CD4-positive, alpha-beta T cell (primary cell): ENCODE measurements at places on chromosomes 2 and 18. TPM values are rescaled to one million over a fixed set of nuclear protein-coding genes. Genes with fewer than 3 reads are reported as not detected.

DNA sequence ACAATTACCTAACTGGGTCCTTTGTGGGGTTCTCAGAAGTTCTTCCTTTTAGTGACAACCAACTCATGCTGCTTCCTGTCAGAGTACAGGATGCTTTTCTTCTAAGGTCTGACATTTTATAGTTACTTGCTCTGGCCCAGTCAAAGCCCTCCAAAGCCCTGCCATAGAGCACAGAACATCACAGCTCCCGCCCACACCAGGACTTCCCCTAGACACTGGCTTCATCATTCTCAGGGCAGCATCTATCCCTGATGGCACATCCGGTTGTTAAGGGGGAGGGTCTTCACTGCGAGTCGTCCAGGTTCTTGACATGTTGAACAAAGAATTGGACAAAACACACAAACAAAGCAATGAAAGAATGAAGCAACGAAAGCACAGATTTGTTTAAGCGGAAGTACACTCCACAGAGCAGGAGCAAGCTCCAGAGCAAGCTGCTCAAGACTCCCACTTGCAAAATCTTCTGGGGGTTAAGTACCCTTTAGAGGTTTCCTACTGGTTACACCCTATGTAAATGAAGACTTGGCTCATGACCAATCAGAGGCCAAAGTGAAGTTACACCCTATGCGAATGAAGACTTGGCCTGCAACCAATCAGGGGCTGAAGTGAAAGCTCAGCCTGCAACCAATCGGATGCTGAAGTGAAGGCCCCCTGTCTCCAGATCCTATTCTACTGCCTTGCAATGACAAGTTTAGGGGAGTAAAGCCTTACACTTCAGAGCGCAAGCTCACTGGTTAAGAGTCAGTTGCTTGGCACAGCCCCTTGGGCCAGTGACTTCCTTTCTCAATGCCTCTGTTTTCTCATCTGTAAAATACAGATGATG, 79.0 kb downstream of the HDAC4 start:
- DNase-seq = no peak

DNA sequence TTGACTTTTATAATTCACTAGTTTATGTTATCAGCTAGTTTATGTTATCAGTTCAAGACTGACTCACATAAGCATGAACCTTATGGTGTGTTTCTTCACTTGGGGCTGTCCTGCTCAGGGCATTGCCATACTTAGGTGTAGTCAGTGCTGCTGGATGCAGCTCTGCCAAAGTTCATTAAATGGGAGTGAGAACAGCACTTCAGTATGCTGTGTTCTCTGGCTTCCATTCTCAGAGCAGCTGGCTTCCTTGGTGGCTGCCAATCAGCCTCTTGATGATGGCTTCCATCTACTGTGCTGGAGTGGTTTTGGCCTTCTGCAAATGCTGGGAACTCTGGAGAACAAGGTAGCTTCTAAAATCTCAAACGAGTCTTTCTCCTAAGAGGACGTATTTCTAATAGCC, 170.7 kb downstream of the TDRD15 start:
- DNase-seq = no peak

- DNase-seq = no peak
Observed at GRCh38 chr2:219149667-219150066, 10.9 kb downstream of the NHEJ1 start.

DNA sequence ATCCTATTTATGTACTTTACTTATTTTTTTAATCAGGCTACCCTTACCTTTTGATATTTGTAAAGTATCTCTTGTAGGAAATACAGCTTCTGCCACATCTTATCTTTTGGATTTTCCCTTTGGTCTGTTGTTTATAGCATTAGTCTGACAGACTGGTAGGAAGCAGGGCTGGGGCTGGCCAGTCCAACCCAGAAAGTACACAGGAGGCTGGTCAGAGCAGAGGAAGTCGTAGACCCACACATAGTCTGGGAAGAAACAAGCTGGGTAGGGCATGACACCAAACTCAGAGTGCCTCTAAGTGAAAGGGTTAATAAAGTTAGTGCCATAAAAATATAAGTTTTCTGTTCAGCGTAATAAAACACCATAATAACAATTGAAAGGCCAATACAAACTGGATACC, 51.7 kb downstream of the BOLA3 start:
- DNase-seq = no peak

DNA sequence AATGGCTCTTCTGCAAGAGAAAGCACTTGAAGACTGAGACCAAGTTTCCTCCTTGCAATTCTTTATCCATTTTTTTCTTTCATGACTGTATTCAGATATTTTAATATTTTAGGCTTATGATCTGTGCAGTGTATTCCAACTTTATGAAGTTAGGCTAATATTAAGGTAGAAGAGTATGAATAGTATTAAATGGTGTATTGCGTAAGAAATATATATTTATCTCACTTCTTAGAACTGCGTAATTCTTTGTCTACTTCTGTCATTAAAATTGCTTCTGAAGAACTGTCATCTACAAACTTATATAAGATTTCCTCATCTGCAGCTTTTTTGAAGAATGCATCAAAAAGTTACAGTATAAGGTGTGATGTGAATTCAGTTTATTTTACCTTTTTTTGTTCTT, 183.2 kb downstream of the DLGAP1 start:
- no peak for DNase-seq

DNA sequence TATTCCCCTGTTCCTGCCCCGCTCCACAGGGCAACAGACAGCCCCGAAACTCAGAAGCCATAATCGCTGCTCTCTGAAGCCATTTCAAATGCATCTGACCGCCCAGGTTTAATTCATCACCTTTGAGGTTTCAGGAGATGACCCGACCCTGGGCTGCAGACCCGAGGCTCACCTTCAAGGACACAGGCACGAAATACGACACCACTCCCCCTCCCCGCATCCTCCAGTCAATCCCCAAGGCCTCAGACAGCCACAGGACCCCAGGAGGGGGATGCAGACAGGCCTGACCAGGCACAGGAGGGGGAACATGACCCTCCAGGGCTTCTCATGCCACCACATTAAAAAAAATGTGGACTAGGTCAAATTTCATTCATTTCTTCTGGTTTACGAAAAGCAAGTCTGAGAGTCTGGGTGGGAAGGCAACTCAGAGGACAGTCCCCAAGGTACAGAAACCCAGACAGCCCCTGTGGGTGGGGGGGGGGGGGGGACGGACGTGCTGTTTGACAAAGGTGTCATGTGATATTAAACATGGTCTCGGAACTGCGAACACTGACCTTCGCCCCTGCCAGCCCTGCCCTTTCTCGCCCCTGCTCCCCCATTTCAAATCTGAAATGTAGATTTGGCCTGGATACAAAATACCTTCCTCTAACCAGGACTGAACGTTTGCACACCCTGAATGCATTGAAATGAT, 142.9 kb downstream of the BCL11A start:
- no peak for DNase-seq

GRCh38 chr18:68759308-68759707, 38.6 kb upstream of the CCDC102B start:
- DNase-seq = no peak

GRCh38 chr2:172220121-172220520, 117.4 kb upstream of the DLX2 start:
- DNase-seq = no peak

Gene HOXD13
- not detected for total RNA-seq

Gene ARHGEF4
- total RNA-seq = 3.6 TPM

Gene MATN3
- total RNA-seq = not detected

Gene LIMS3
- not detected for total RNA-seq

Gene MAB21L4
- total RNA-seq = not detected

Gene GLI2
- total RNA-seq = not detected
